ENCODE measurements at places on chromosomes 1 and 21.

DNA sequence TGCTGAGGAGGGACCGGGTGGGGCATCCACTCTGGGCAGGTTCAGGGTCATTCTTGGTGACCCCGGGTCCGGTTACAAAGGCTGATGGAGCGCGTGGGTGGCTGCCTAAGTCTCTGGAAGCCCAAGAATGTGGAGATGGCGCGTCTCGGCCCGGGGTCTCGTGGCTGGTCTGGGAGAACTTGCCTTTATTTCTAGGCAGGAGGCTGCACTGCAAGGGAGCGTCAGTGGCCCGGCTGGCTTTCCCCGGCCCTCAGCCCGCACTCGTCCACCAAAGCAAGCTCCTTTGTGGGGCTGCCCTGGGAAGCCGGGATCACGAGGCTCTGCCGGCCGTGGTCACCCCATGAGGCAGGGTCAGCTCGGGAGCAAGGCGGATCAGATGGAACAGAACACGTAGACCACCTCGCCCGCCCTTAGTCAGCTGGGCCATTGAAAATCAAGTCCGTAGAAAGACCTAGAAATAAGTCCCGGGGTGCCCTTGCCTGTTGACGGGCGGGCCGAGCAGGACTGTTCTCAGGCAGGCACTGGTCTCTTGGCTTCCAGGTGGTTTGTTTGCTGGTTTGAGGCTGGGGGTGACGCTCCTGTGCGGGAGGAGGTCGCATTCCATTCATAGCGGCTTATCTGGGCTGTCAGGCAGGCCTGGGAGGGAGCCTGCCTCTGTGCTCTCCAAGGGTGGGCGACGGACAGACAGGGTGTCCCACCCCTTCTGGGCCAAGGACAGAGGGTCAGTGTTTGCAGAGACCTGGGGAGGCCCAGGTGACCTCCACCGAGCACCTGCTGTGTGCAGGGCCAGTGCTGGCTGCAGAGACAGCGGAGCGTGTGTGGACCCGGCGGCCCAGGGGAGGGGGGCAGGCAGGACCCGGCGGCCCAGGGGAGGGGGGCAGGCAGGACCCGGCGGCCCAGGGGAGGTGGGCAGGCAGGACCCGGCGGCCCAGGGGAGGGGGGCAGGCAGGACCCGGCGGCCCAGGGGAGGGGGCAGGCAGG, 25.8 kb downstream of the COL18A1 start:
- DNase-seq = peak; percentile 46

DNA sequence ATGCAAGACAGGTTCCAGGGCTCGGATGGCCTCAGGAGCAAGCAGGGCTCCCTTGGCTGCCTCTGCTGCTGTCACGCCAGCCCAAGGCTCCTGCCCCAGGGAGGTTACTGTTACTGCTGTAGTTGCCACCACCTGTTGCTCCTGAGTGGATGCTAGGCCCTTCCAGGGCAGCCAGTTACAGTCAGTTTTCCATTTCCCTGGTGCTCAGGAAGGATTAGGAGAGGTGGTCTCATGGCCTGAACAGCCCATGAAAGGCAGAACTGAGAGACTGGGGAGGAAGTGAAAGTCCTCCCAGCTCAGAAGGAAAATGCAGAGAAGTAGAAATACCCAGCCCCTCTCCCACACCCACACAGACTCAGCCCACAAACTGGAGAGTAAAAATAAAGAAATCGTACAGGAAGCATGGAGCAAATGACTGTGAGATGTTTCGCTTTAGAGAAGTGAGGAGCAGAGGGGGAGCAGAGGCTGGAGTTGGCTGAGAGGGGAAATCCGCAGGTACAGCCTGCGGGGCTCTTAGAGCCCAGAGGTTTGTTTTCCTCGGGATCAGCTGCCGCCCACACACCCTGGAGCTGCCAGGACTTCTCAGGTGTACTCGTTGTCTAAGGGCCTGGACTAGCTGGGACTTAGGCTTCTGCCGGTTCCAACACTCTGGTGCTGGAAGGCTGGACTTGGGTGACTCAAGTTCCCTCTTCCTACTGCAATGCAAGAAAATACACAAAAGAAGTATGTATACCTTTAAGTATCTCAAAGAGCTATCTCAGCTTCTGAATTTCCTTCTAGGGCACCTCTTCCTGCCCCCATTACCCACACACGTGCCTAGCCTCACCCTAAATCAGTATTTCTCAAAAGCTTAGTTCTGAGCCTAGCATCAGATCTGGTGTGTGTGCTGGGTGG, 2.3 kb downstream of the IL6R start:
- DNase-seq = no peak

GRCh38 chr1:151499930-151500329, 11.3 kb upstream of the CGN start:
- no peak for DNase-seq

DNA sequence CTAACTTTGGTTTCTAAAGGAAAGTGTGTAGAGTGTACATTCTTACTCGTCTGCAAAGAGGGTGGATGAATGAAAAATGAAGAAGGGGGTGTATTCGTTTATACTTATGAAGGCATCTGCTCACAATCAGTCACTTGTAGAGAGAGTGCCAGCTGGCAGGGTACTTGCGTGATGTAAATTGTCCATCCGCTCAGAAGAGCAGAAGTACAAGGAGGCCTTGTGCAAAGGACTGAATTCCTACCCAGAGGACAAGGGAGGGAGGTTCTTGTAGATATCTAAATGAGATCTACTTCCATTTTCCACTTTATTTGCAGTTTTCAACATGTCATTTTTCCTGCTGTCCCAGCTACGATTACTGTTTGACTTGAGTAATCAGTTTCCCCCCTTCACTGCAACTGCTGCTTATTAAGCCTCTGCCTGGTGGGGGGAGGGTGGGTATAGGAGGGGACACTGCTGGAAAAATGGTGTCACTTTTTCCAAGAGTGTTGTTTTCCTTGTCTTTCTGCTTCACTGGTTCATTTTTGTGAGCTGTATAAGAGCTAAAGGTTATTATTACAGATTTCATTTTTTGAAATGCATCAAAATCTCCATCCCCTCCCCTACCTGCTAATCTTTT, 67.3 kb downstream of the LAMC1 start:
- peak; percentile 89 for DNase-seq

- peak; percentile 40 for DNase-seq
These were observed 76.4 kb upstream of the ZBTB18 start for GRCh38 chr1:243974451-243975292.

GRCh38 chr1:17119076-17119772, at the start of gene PADI2:
TSS of gene PADI2 (minus strand) at chr1:17119451. CDS start at chr1:17119371, 80 bp downstream.
- peak; percentile 19 for DNase-seq

DNA sequence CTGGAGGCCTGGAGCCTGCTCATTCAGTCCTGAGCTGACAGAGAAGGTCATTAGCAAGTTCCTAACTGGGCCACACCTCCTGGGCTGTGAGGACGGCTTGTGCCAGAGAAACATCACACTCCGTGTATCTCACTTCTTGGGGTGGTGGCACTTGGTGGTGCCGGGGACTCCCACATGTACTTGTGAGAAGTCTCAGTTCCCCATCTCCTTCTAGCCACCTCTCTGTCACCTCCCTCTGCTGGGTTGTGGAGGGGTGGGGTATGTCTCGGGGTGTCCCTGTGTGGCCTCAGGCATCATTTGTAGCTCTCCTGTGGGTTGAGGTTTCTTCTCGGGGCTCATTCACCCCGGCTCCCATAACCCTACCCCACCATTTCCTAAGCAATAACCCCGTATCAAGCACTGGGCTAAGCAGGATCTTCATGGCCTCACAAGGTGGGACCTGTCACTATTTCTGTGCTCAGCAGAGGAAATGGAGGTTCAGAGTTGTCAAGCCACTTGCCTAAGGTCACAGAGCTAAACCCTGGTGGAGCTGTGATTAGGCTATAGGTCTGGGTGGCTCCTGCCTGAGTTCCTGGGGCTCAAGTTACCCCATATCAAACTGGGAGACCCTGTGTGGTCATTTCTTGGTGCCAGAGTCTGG, 62.5 kb downstream of the UBIAD1 start:
- DNase-seq = no peak

GRCh38 chr1:101757985-101758384, 238.7 kb downstream of the OLFM3 start:
- DNase-seq = no peak

GRCh38 chr1:26771643-26772321, 16.0 kb upstream of the PIGV start:
- peak; percentile 100 for DNase-seq

DNA sequence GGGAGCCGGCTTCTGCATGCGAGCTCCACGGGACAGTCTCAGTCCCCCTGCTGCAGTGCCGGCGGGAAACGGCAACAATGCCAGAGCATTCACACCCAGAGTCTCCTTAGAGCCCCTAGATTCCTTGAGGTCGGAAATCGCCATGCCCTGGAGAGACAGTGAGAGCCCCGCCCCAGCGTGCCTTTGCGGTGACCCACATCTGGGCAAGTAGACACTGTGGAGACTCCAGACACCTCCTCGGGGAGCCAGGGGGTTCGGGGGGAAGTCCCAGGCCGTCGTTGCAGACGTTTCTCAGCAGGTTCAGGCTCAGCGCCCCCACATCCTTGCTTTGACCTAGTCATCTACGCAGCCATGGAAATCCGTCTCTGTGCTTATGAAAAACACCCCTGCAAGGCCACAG, 81.3 kb upstream of the ARHGEF16 start:
- no peak for DNase-seq

GRCh38 chr1:12629511-12629956, 11.5 kb upstream of the DHRS3 start:
- no peak for DNase-seq

DNA sequence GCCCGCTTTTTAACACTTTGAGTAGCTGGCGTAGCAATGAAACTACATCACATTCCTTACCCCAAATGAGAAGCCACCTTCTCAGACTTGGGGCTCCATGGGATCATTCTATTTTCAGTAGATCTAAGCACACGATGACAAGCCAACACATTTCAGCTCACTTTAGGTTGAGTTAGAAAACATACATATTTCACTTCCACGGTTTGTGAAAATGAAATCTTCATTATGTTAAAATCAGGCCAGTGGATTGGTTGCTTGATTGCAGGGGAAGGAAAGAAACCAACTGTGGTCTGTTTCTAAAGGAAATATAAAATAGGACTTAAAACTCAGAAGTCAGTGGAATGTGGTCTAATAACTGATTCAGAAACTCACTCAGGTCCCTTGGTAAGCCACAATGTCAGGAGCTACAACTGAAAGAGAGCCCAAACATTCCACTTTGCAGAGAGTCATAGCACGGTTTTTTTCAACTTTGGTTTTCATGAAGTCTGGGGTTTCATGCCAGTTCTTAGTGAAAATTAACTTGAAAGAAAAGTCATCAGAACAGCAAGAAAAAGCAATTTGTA, 82.3 kb upstream of the TIAM1 start:
- no peak for DNase-seq

DNA sequence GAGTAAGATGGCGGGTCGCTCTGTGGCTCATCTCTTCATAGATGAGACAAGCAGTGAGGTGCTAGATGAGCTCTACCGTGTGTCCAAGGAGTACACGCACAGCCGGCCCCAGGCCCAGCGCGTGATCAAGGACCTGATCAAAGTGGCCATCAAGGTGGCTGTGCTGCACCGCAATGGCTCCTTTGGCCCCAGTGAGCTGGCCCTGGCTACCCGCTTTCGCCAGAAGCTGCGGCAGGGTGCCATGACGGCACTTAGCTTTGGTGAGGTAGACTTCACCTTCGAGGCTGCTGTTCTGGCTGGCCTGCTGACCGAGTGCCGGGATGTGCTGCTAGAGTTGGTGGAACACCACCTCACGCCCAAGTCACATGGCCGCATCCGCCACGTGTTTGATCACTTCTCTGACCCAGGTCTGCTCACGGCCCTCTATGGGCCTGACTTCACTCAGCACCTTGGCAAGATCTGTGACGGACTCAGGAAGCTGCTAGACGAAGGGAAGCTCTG, 2.4 kb downstream of the TNFAIP8L2 start:
- no peak for DNase-seq

GRCh38 chr1:76142771-76143540, 68.4 kb downstream of the ST6GALNAC3 start:
- peak; percentile 6 for DNase-seq

DNA sequence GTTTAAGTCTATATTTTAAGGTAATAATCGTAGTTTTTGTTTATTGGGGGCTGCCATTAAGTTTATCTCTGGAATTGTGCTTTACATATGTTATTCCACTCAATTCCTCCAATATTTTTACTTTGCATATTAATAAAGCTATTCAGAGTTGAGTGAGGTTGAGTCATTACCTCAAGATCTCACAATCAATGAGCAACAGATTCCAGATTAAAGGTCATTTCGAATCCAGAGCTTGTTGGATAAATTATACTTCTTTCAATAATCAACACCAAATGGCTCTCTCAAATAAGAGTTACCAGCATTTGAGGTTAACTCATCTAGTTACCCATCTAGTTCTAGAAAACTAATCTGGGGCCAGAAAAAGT, 16.7 kb downstream of the RGS4 start:
- DNase-seq = peak; percentile 87

GRCh38 chr1:85128316-85128715, 72.5 kb downstream of the SYDE2 start:
- peak; percentile 24 for DNase-seq

DNA sequence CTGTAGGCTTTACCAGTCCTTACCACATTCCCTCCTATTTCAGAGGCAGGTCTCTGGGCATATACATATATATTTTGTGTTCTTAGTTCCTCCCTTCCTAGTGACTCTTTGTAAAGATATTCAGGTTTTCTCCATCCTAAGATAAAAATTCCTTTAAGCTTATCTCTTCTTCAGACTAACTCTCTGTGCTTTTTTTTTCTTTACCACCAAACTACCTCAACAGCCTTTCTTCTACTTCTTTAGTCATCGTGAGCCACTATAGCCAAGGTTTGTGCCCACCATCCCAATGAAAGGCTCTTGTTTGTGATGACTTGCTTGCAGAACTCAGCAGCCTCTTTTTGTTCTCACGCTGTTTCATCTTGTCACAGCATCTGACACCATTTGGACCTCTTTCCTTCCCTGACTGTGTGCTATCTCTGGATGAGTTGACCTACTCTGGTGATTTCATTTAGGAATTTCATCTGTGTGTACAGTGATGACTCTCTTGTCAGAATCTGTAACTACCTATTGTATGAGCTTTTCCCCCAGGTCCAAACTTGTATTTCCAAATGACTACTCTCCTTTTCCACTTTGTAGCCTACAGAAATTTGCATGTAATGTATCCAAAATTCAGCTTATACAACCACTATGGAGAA, 59.0 kb upstream of the MACF1 start:
- DNase-seq = no peak

DNA sequence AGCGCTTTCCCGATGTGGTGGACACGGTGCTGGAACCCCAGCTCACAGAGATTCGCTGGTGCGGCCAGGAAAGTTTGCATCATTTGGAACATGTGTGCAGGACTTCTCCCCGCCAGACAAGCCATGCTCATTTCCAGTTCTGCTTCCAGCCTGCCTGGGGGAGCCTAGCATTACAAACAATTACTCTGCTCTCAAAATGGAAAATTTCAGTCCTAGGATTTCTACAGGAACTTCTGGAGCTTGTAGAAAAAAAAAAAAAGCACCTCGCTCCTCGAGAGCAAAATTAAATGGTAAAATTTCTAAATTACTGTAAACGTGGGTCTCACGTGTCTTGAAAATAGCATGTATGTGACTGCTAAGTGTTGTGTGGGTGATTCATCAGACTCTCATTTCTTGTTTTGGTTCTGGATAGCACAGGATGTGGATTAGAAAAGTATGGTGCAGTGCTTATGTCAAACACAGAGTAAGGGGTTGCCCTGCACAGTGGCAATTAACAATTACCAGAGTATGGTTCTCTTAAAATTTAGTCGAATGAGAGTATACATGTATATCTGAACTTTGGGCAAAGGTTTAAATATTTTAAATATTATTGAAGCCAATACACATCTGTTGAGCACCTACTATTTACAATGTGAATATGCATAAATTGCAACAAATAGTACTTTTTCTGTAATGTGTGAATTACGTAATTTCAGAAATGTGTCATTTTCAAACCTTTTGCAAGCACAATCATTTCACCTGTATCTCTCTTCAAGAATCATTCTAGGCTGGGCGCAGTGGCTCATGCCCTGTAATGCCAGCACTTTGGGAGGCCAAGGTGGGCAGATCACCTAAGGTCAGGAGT, 61.8 kb upstream of the PTGFRN start:
- DNase-seq = peak; percentile 87

GRCh38 chr1:91402023-91402422, 2.6 kb downstream of the HFM1 start:
- DNase-seq = peak; percentile 44

All from fibroblast of mammary gland (primary cell).